CD4-positive, alpha-beta T cell treated with Interleukin-4 for 4 hours (primary cell): ENCODE measurements at places on chromosomes 6 and 20.

- DNase-seq, result no peak
These were observed 39.2 kb downstream of the SRSF3 start for GRCh38 chr6:36633370-36633769.

DNA sequence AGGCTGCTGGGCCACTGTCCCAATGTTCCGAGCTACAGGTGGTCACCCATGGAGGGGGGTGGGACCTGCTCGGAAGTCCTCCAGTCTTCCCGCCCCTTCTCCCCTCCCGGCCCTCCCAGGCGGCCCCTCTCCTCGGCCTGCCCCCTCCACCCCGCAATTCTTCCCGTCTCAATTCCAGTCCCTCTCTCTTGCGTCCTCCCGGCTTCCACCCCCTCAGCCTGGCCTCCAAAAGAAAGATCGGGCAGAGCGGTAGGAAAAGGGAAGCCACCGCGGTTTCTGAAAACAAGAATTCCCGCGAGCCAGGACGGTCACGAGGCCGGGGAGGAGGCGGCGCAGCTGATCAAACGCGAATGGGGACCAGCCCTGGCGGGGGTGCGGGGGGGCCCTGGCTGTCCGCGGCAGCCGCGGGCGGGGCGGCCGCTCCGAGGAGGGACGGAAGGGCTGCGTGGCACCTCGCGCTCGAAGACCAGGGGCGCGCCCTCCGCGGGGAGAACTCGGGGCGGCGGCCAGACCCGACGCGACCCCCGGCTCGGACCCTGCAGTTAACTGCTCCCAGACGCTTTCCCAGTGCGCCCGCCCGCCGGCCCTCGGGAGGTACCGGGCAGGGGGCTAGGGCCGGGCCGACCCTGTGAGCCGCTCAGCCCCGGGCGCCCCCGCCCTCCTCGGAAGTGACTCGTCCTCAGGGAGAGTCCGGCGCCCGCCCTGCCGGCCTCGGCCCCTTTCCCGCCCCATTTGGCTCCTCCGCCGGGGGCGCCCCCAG is 1.0 kb downstream of the PXDC1 start:
- DNase-seq, result no peak

DNA sequence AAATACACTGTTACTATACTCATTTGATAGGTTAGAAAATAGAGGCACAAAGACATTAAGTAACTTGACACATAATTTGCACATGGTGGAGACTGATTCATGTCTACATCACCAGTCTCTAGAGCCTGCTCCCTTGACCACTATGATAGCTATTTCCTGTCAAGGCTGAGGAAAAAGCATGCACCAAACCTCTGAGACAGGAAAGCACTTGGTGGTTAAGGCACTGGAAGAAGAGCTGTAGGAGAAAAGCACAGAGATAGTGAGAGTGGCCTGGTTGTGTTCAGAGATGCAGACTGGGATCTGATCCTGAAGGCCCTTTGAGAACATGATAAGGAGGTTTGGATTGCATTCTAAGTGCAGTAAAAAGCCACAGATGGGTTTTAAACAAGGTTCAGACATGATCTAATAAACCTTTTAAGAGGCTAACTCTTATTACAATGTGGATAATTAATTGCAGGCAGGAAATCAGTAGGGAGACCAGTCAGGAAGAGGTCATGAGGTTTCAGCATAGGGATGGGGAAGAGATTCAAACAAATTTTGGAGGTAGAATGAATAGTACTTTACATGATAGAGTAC is 168.9 kb downstream of the PHF3 start:
- DNase-seq, result no peak

GRCh38 chr20:15380770-15381169 is 1043.4 kb upstream of the FLRT3 start:
- no peak for DNase-seq
